ENCODE measurements at places on chromosomes 2 and 18. TPM values are rescaled to one million over a fixed set of nuclear protein-coding genes. Genes with fewer than 3 reads are reported as not detected.

Gene SRD5A2
- not detected for total RNA-seq

Gene ATL2
- total RNA-seq, result 125 TPM

Gene INSIG2
- 9.5 TPM for total RNA-seq

Gene SLC23A3
- 1.6 TPM for total RNA-seq

Gene UGT1A7
- not detected for total RNA-seq

Gene DTNA
- 34.3 TPM for total RNA-seq

Gene DTYMK
- total RNA-seq, result 12.8 TPM

Gene CNGA3
- 0.18 TPM for total RNA-seq

Gene PER2
- 10.8 TPM for total RNA-seq

Gene CYP27C1
- total RNA-seq, result 0.41 TPM

Gene PGAP1
- 14.7 TPM for total RNA-seq

Gene PLGLB1
- total RNA-seq, result 1.5 TPM

Gene SCYGR1
- not detected for total RNA-seq

Gene CYP26B1
- 2.5 TPM for total RNA-seq

Gene INPP5D
- 0.98 TPM for total RNA-seq

Gene GAREM2
- total RNA-seq, result 0.57 TPM

Gene CHAC2
- total RNA-seq, result 0.57 TPM

Gene EXOC6B
- total RNA-seq, result 28.4 TPM

Gene PROKR1
- not detected for total RNA-seq

Gene CLEC4F
- total RNA-seq, result not detected

Gene RNF138
- 8.6 TPM for total RNA-seq

Gene VWC2L
- total RNA-seq, result not detected

Gene DSG2
- total RNA-seq, result 5.6 TPM

Gene C2orf66
- not detected for total RNA-seq

Gene SLC25A52
- not detected for total RNA-seq

Gene DNPEP
- total RNA-seq, result 55.0 TPM

Gene ATP6V1B1
- 0.09 TPM for total RNA-seq

Gene EFHD1
- total RNA-seq, result 0.45 TPM

Gene NR4A2
- total RNA-seq, result 0.41 TPM

Gene KLHL30
- total RNA-seq, result 0.33 TPM

Gene AQP12A
- total RNA-seq, result not detected

Gene OTOS
- total RNA-seq, result not detected

Gene CASP8
- total RNA-seq, result 26.8 TPM

Gene GNLY
- not detected for total RNA-seq

Gene CDKL4
- 0.90 TPM for total RNA-seq

Gene POMC
- 0.63 TPM for total RNA-seq

Gene DSG4
- total RNA-seq, result not detected

Gene NLRC4
- not detected for total RNA-seq

Gene NT5DC4
- not detected for total RNA-seq

Gene POTEI
- not detected for total RNA-seq

Gene ABCG5
- not detected for total RNA-seq
